ENCODE measurements at places on chromosomes 1 and 21.

- no peak for DNase-seq
These were observed 108.0 kb upstream of the DUSP10 start for GRCh38 chr1:221849897-221850296.

DNA sequence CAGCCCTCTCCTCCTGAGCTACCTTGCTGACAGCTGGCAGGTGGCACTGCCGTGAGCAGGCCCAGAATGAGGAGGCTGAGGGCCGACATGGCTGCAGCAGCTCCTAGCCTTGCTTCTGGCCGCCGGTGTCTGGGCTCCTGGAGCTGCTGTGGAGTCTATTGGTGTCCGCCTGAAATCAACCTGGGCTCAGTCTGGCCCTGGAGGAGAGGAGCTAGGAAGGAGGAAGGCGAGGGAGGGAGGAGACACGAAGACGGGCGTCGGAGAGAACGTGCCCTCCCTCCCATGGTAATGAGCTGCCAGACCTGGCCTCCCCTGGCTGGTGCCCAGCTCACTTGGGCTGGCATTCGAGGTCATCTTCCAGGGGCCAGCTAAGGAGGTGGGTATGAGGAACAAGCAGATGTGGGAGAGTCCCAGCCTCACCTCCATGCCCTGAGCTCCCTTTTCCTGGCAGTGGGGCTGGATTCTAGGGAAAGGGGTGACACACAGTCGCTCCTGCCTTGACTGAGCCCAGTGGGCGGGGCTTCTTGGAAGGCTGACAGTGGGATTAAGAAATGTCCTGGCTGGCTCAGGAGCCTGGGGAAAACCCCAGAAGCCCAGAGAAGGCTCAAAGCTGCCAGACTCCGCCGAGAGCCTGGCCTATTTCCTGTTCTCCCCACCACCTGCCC, at the start of gene PDZK1IP1:
PDZK1IP1 (minus strand) TSS at position 193 of the 665 bp plus-strand sequence; CDS start at position 89, 104 bp downstream.
- DNase-seq, result peak; percentile 93

DNA sequence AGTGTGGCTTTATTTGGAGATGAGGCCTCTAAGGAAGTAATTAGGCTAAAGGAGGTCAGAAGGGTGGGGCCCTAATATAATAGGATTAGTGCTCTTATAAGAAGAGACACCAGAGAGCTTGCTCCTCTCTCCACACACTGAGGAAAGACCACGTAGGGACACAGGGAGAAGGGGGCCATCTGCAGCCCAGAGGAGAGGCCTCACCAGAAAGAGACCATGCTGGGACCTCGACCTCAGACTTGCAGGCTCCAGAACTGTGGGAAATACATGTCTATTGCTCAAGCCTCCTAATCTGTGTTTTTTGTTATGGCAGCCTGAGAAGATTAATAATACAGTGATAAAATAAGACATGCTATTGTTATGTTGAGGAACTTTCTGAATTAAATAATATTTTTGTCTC, 8.3 kb downstream of the RCAN1 start:
- DNase-seq, result no peak

DNA sequence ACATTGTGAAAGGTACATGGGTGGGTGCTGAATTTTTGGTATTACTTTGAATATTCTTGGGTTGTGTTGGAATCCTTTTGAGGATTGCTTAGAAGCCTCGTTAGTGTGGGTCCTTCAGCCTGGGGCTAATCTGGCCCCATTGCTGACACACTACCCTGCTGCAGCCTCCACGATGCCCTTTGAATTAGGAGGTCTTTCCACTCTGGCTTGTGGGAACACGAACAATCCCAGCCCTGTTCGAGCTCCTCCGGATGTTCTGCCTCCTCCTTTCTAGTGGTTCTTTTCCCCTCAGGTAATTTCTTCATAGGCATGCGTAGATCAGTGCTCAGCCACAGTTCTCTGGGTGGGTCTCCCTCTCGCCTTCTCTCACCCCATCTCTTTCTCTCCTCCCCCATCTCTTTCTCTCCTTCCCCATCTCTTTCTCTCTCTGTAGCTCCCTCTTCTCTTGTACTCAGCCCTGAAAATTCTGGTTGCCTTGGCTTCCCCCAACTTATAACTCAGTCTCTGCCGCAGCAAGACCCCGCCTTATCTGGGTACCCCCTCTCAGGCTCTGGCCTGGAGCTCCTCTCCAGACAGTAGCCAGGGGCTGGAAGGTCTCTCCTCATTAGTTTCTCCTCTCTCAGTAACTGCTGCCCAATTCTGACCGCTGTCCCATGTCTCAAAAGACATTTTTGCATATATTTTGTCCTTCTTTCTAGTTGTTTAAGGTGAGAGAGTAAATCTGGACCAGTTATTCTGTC, 46.0 kb upstream of the SLC19A1 start:
- peak; percentile 28 for DNase-seq

DNA sequence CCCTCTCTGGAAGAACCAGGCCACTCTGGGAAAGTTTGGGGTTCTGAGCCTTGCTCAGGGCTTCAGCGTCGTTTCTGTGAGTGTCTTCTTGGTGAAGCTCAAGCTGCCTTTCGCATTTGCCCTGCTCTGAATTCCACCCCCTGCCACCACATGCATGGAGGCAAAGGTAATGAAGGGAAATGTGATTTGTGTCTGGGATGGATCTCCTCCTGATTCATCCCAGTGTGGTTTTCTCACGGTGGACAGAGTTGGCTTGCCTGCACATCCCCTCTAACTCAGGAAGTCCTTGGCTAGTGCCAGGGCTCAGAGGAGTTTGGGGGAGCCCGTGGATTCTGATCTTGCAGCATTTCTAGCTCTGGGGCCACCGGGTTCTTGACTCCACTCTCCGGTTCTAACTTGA, 173.6 kb upstream of the RAB4A start:
- DNase-seq, result no peak

GRCh38 chr1:69263921-69264391, 303.8 kb upstream of the LRRC7 start:
- DNase-seq, result no peak

- DNase-seq, result no peak
These were observed 88.5 kb upstream of the DEPDC1 start for GRCh38 chr1:68585351-68585750.

DNA sequence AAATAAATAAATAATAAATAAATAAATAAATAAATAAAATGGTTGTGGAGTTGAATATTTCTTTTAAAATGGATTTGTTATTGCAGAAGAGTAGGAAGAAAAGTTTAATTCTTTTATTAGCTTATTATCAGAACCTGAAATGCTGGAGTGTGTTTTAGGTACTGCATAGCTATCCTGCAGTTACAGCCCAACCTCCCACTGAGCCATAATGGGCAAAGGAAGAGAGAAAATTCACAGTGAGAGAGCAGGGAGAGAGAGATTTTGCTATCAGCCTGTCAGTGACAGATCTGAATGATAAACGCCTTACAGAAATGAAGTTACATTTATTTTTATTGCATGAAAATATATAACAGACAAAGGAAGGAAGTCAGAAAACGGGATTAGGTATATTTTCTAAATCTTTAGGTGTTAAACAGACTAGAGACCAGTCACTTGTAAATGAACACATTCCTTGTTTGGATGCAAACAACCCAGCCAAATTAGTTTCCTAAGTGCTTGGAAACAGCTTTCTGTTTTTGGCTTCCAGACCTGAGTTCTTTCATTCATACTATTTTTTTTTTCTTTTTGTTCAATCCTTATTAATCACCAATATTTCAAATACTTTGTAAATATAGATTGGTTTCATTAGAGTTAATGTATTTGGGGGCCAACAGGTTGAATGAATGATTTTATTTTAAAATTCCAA, 425.3 kb downstream of the USP25 start:
- no peak for DNase-seq

- no peak for DNase-seq
These were observed 369.7 kb downstream of the RRAGC start for GRCh38 chr1:38489844-38490270.

- no peak for DNase-seq
These were observed 287.3 kb upstream of the SGIP1 start for GRCh38 chr1:66246351-66247269.

DNA sequence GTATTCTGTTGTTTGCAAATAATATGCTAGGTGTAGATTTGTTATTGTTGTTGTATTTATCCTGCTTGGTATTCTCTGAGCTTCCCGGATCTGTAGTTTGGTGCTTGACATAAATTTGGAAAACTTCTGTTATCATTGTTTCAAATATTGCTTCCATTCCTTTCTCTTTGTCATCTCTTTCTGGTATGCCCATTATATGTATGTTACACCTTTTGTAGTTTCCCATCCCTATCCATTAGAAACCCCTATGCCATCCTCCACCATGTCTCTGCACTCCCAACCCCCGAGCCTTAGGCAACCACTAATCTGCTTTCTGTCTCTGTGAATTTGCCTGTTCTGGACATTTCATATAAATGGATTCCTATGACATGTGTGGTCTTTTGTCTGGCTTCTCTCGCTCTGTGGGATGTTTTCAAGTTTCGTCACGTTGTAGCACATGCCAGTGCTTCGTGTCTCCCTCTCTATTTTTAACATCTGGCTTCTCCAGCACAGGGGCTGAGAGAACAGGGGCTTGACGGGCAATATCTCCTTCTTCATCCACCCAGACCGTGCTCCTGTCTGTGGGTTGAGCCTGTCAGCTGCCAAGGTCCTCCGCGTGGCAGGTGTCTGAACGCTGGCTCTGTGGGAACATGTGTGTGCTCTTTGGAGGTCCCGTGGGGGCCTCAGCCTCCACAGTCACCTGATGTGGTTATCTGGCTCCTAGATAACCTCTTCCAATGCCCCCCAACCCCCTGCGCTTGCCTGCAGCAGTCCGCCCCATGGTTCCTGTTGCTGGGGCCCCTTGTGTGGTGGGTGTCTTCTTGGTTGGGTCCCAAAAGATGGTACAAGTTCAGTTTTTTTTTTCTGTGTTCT, 32.8 kb upstream of the MAN1C1 start:
- no peak for DNase-seq

DNA sequence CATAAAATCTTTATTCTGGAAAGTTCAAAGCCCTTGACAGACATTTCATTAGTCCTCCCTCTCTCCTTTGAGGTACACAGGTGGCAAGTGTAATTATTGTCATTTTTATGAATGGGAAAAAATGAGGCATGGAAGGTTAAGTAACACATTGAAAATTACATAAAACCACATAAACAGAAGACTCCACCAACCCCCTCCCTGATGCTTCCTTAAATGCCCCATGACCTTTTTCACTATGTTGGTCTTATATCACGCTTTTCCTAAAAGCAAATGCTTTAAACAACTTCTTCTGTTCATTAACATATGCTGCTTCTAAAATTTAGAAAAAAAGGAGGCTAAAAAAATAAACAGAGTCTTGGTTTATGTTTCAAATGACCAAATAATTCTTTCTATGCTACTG, 648.4 kb downstream of the PTPRC start:
- no peak for DNase-seq

DNA sequence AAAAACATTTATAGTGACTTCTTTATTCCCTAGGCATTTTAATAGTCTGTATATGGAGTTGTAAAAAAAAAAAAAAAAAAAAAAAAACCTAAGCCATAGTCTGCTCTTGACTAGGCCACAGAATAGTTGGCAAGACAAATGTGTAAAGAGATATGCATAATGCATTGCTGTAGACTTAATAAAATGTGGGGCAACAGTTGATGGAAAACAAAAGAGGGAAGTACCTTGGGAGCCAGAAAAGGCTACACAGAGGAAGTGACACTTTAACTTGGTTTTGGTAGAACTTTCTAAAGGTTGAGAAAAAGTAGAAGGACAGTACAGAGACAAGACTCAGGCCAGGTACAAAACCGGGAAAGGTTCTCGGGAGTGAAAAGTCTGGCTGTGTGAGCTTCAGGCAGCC, 802.9 kb upstream of the ADAMTS5 start:
- DNase-seq, result no peak

DNA sequence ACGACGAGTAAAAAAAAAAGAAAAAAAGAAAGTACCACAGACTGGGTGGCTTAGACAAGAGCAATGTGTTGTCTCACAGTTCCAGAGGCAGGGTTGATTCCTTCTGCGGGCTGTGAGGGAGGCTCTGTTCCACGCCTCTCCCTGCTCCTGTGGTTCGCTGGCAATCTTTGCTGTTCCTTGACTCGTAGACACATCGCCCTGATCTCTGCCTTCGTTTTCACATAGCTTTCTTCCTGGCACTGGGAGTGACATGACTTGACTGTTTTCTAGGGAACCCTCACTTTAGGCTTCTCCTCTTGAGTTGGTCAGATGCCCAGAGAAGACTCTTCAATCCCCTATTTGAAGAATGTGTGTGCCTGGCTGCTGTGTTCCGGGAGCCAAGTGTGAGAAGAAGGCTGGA, 133.6 kb downstream of the TM2D1 start:
- no peak for DNase-seq

- DNase-seq, result no peak
These were observed 294.4 kb downstream of the SDCCAG8 start for GRCh38 chr1:243550276-243550675.

GRCh38 chr1:233440951-233441401, 113.5 kb downstream of the MAP3K21 start:
- DNase-seq, result no peak

GRCh38 chr1:216090556-216090955, 332.7 kb downstream of the USH2A start:
- DNase-seq, result no peak

GRCh38 chr1:31140299-31140698, 74.8 kb upstream of the PUM1 start:
- no peak for DNase-seq

DNA sequence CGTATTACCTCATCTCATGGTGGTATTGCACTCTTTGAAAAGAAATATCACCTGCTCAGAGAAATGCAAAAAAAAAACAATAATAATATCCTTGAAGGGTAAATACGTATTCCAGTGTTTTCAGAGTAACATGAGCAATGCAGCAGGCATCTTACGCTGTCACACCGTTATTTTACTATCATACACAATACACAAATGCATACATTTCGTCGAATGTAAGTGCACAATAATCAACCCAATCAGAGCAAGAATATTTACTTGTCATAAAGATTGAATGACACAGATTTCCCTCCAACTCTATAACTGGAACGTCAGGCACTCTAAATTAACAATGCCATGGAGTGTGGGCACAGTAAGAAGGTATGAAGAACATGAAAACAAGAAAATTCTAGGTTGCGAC, 1050.1 kb downstream of the PLA2G4A start:
- DNase-seq, result no peak

GRCh38 chr1:226677027-226678020, 61.8 kb downstream of the ITPKB start:
- peak; percentile 87 for DNase-seq

DNA sequence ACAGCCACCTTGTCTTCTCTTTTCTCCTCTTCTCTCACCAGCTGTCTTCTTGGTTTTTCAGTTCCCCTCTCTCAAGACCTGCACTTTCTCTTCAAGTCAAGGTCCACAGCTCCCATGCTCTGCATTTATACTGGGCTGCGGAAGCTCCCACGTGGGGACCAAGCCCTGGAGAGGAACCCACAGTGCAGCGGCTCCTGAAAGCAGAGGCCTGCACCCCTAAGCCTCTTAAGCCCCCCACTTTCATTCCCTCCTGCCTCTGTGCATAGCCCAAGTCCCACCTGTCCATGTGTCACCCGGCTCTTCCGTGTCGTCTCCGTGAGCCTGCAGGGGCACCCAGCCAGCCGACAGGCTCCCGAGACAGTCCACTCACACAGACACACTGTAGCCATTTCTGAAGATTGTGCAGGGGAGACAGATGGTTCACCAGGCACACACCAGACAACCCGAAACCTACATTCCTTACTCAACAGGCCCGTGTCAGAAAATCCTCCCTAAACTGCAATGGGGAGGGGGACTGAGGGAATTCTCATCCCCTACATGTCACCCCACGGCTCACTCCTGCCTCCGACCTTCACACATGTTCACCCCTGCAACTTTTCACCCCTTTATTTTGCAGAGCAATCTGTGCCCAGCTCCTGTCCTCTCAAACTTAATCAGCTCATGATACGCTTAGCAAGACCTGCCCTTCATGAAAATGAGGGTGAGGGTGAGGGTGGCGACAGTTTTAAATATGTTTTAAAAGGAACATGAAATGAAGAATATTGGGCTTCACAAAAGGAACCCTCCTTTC, 6.3 kb downstream of the MX2 start:
- DNase-seq, result no peak
